Activated CD4-positive, alpha-beta T cell treated with anti-CD3 and anti-CD28 coated beads, Interleukin-2, amount 50 U/mL, for 1 hour (primary cell): ENCODE measurements at places on chromosomes 5 and 9.

DNA sequence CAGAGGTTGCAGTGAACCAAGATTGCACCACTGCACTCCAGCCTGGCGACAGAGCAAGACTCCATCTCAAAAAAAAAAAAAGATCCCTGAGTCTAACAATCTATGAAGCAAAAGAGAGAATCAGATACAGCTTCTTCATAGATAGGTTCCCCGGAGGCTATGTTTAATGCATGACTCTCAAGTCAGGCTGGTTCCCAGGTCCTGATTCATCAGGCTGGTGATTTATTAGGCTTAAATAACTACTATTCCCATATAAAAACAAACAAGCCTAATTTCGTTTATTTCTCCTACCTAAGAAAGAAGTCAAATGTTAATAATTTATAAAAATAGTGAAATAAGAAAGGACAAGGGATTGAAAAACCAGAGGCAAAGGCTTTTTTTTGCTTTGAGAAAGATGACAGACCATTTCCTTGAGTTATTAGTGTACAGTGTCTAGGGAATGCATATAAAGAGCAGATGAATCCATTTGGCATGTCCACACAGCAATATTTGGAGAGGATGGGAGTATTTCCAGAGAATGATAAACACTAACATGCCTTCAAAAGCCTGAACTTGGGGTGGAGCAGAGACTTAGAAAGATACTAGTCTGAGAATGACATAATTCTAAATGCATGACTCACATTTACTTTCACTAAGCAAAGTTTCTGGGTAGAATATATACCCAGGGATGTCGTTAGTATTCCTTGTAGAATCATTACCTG lies 115.3 kb downstream of the NREP start:
- DNase-seq: no peak

DNA sequence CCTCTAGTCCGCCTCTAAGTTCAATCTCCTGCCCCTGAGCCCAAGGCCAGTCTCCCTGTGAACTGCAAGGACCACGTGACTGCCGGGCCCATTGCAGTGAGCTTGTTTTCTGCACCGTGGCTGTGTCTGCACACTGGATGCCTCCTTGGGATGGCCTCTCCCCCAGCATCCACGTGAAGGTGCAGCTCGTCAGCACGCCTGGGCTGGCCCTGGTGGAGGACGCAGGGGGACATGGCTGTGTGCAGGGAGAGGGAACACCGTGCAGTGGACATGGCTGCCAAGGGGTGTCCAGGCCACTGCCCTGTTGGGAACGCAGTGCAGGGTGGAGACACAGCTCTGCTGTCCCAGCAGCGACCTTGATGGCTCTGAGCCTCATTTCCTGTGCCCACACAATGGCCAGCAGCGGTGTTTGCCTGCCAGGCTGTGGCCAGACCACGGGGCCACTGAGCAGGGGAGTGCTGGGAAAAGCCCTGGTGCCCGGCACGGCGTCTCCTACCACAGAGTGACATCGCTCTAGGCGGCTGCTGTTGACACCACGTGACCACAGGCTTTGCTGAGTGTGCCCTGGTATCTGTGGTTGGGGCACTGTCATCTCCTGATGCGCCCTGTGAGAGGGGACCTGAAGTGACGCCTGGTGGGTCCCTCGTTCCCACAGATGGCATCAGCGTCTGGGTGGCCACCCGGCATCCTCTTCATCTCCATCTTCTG lies 26.9 kb upstream of the EXOC3 start:
- no peak for DNase-seq

DNA sequence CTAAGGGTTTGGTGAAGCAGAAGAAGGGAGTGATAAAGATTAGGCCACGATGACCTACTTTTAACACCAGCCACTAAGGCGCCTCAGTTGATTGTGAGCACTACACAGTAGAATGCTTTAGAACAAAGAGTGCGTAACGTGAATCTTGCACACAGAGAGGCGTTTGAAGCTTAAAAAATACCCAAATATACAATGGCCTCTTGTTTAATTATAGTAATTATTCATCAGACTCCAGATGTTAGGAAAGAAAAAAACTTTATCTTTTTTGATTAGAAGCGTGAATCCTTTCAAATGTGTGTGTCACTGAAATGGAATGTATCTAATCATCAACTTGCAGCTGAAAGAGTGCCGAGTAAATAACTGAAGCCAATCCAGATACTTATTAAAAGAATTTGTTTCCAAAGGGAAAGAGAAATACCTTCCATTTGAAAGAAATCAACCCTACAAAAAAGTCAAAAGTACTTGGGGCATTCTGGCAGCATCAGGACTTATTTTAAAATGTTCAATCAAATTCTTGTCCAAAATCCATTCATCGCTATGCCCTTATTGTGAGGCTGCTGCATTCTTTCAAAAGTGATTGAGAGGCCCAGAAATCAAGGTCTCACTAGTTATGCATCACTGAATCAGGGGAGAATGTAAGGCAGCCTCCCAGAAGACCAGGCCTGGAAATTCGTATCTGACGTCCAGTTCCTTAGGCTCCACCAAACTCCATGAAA lies 337.5 kb downstream of the ZNF608 start:
- no peak for DNase-seq

- peak; percentile 62 for DNase-seq
These were observed 59.1 kb upstream of the PJA2 start for GRCh38 chr5:109468737-109469420.

DNA sequence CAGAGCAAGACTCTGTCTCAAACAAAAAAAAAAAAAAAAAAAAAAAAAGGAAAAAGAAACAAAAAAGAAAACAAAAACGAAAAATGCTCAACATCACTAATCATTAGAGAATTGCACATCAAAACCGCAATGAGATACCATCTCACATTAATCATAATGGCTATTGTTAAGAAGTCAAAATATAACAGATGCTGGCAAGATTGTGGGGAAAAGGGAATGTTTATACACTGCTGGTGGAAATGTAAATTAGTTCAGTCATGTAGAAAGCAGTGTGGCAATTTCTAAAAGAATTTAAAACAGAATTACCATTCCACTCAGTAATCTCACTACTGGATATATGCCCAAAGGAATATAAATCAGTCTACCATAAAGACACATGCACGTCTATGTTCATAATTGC lies 50.4 kb upstream of the PRR16 start:
- no peak for DNase-seq

GRCh38 chr9:116141864-116142561 lies 11.6 kb upstream of the PAPPA start:
- DNase-seq: no peak

- DNase-seq: no peak
These were observed 185.9 kb upstream of the RASA1 start for GRCh38 chr5:87081511-87082372.

GRCh38 chr5:108728566-108729241 lies 19.0 kb upstream of the FER start:
- peak; percentile 49 for DNase-seq

DNA sequence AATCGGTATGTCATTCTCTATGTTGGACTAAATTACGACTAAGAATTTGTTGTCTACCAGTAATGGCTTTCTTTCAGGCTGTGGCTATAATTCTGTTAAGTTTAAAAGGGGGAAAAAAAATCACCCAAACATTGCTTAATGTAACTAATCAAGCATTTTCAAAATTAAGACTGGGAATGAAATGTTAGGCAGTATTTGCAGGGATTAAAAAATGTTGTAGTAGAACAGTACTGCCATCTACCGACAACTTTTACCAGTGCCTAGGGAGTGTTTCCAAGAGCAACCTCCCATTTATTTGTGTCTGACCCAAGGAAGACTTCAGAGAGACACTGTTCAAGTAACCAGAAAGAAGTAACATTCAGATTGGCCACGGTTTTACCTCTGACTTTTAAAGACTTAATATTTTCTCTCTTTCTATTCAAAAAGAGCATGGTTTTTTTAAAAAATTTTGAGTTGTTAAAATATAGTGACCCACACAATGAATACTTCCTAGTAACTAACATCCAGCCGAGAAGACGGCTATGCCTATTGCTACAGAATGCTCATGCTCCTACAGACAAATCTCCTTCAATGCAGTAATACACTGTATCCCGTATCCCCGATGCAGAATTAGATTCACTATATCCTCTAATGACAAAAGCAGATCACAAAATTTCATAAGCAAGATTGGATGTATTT lies 92.4 kb downstream of the ARL15 start:
- DNase-seq: no peak

GRCh38 chr5:169027501-169028061 lies 273.4 kb downstream of the SLIT3 start:
- DNase-seq: no peak

GRCh38 chr9:98034593-98035546 lies 21.7 kb upstream of the NANS start:
- DNase-seq: peak; percentile 94

GRCh38 chr5:69502367-69502766 lies 9.8 kb downstream of the OCLN start:
- no peak for DNase-seq

DNA sequence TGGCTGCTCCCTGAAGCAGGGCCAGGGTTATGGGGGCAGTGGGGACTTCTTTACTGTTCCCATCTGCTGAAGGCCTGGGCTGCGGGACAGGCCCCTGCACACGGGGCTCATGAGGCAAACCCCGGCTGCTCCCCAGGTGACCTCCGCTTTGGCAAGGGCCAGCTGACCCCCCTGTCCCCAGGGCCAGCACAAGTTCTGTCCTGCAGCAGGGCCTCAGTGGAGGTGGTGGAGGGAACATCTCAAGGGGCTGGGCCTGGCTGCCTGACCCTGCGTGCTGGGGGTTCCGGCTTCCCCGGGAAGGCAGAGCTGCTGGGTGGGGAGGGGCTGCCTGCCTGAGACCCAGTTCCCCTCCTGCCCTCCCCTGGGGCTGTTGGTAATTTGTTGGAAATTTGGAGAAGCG lies 67.4 kb upstream of the RNU6ATAC start:
- DNase-seq: no peak

- DNase-seq: no peak
These were observed 86.4 kb downstream of the NR3C1 start for GRCh38 chr5:143316844-143317631.

DNA sequence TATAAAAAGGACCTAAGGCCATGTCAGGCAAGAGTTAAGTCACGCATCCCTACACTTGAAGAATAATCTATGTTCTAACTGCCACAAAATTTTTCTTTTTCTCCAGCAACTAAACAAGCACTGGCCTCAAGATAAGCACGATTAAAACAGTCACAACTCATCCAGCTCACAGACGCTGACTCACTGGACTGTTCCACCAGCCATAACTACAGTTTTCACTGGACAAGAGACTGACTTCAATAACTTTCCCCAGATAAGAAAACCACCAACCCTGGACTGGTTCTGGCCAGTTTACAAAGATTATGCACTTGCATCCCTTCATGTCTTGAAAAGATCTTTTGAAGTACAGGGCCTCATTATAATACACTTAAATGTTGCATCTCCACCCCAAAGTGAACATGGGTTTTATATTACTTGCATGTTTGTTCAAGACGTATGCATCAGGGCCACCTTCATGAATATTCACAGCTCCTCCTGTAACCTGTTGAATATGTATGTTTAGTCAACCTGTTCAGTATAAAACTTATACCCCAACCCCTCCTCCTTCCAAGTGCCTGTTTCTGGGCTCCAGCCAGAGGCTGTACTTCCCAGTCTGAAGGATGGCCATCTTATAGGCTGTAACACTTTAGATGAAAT lies 129.3 kb upstream of the EPB41L4A start:
- DNase-seq: no peak

- no peak for DNase-seq
These were observed 13.3 kb downstream of the SPATA9 start for GRCh38 chr5:95669540-95669939.

DNA sequence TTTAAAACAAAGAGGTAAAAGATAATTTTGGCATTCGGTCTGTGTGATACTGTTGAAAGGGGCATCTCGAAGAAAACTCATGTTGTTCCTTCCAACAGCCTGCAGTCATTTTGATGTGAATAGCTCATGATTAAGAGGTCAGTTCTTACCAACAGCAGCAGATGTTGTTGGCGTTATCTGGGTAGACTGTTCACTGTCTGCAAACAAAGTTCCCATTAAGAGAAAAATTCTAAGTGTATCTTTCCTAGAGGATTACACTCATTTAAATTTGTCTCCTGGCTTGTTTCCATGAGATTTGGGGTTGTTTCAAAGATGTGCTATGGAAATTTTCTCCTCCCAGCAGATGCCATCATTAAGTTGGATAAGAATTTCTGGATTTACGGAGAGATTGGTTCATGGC lies 138.2 kb upstream of the RORB start:
- DNase-seq: no peak

DNA sequence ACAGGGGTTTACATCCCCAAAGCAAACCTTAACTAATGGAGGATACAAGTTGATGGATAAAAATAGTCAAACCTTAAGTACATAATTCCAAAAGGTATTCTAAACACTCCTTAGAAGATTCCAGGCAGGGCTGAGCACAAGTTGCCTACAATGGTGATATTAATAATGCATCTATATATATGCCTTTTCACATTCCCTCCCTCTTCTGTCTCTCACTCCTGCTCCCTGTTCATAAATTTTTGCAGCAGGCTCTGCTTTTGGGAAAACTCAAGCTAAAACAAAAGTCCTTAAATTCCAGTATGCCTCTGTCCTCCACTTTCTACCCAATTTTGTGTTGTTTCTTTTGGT lies 139.4 kb upstream of the CDKN2B start:
- DNase-seq: no peak

GRCh38 chr5:140223567-140223966 lies 48.6 kb downstream of the CYSTM1 start:
- DNase-seq: no peak

GRCh38 chr5:94976853-94977252 lies 308.0 kb downstream of the MCTP1 start:
- no peak for DNase-seq

GRCh38 chr9:136174779-136175615 lies 29.9 kb downstream of the LHX3 start:
- no peak for DNase-seq

DNA sequence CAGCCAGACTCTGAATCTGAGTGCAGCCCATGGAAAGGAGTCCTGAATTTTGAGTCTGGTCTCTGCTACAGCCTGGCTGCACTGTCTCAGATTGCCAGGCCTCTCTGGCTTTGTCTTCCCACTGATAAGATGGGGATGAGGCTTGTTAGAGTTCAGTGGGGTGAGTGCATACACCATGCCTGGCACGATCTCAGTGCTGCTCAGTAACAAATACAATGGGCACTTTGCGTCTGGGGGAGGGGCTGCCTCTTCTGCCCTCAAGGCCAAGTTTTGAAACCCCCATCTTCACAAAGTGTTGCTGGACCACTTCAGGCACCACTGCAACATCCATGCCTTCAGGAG lies 49.0 kb downstream of the PPARGC1B start:
- no peak for DNase-seq

DNA sequence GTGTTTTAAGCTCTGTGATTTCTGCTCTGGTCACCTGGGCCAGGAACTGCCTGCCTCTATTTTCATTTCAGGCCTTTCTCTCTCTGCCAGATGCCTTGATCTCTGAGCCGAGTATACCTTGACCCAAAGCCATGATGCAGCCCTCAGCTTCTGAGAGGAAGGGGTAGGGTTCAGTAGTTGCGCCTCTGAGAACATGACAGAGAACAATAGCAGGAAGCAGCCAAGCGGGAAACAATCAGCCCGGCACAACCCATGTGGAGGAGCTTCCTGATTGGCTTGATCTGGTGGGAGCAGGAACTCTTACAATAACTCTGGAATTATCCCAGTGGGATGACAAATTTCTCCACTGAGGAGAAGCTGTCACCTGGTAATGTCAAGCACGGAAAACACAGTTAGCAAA lies 127.4 kb downstream of the PALM2AKAP2 start:
- DNase-seq: no peak
